ENCODE measurements at places on chromosomes 5 and 9. TPM values are rescaled to one million over a fixed set of nuclear protein-coding genes. Genes with fewer than 3 reads are reported as not detected.

The ANKRD55 gene
- total RNA-seq = not detected

The PFN3 gene
- not detected for total RNA-seq

The ACTBL2 gene
- total RNA-seq = not detected

The ZCCHC9 gene
- total RNA-seq = 33.2 TPM

The KCNMB1 gene
- total RNA-seq = 0.44 TPM

The KCNIP1 gene
- total RNA-seq = 3.1 TPM

The MEF2C gene
- 39.3 TPM for total RNA-seq

The INSYN2B gene
- total RNA-seq = 3.8 TPM

The SHOC1 gene
- not detected for total RNA-seq

The PRRT1B gene
- total RNA-seq = not detected

The ANKRD34B gene
- total RNA-seq = not detected

The LHX6 gene
- 6.4 TPM for total RNA-seq

The LCN15 gene
- total RNA-seq = not detected

All from SJSA1 (cell line).